Fibroblast of skin of scalp (primary cell): ENCODE measurements at places on chromosomes 3 and 15.

- peak; percentile 68 for DNase-seq
These were observed 80.2 kb downstream of the ARNT2 start for GRCh38 chr15:80484333-80484864.

DNA sequence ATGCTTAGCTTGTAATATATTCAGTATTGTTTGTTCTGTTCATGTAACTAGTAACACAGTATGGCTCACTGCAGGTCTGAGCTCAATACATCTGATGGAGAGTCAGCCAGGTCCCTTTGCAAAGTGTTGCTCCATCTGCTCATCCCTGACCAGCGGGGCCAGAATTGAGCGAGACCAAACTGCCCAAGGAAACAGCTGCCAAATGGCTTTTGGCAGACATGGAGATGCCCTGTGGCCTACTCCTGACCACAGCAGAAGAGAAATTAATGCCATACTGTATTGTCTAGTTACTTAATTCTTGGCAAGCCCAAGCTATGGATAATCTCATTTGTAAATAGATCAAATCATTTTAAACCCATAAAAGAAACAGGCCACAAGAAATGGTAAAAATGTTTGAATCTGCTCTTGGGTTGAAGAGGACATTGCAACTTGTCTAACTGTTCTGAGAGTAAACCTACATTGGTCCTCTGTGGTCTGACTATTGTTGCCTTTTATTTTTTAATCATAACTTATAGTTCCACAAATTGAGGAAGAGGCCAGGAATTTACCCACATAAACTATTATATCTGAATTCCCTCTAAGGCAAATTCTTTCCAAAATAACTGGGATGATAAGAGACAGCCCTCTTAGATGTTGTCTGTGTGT, 209.5 kb downstream of the EBLN2 start:
- DNase-seq: no peak

GRCh38 chr15:72725446-72725845, 39.4 kb downstream of the BBS4 start:
- DNase-seq: no peak

DNA sequence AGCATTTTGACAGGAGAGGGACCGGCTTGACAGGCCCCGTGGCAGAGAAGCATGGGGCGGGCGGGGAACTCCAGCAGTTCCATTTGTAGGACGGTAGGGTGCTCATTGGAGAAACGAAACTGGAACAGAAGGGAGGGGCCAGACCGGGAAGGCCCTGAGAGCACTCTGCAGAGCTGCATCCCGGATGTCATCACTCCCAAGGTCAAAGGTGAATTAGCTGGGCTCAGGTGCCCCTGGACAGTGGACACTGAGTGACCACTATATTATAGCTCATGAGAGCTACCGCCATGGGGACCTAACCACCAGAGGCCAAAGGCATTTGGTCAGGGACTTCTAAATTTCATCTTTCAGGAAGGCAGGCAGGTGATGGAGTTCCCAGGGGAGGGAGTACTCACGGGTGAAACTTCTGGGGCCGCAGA, 7.3 kb downstream of the CSRNP1 start:
- peak; percentile 23 for DNase-seq

GRCh38 chr15:68032672-68033071, 21.4 kb upstream of the PIAS1 start:
- DNase-seq: no peak

DNA sequence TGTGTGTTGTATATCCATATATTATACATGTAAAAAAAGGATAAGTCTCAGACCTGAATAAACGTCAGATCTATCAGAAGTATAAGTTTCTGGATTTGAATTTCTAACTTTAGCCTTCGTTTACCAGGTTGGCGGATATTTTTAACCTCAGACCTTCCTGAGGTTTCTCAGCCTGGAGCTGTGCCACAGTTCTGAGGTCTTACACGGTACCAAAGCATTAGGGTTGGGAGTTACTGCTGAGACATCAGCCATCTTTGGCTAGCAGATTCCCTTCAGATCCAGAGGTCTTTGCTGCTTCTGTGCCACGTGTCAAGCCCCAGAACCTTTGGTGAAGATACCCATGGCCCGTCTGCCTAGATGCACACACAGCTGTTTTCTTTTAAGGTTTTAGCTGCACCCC, 84.7 kb downstream of the PPP2R3A start:
- DNase-seq: no peak

- no peak for DNase-seq
These were observed 339.1 kb downstream of the NTRK3 start for GRCh38 chr15:87917480-87917879.

GRCh38 chr15:39783244-39783820, 691 bp upstream of the FSIP1 start:
- DNase-seq: no peak

GRCh38 chr3:141355242-141355641, 13.1 kb upstream of the ZBTB38 start:
- no peak for DNase-seq

GRCh38 chr3:115634052-115634451, 10.7 kb downstream of the GAP43 start:
- no peak for DNase-seq

DNA sequence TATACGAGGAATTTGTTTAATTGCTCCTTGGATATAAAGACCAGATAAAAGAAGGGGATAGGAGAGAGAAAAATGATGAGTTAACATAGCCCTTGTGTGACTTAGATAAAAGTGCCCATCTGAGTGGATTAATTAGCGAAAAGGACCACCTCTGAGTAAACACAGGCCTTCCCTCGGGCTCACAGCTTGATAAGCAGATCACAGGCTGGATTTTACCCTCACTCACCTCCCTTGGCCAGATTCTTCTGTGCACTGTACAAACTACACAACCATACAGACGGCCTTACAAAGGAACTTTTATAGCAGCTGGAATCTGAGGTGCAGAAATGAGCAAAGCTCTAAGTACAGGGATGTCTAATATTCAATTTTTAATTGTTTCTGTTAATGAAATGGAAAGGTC, 112.4 kb upstream of the STT3B start:
- DNase-seq: no peak

DNA sequence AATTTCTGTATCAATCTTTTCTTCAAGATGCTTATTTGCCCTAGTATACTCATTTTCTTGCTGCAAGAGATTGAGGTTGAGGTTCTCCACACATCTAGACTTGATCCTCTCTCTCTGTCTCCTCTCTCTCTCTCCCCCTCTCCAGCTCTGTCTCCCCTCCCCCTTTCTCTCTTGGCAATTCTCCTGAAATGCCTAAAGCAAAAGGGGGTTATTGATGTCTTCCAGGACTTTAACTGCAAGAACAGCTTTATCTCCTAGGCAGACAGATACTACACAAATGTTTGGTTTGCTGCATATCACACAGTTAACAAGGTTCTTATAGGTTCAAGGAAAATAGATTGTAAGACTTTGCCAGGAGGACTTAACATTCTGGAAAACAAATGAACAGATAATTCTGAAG, 52.1 kb downstream of the TMEM212 start:
- DNase-seq: no peak

GRCh38 chr3:126523745-126524428, at the start of gene CHST13:
CHST13 (plus strand) TSS chr3:126524155; CDS start chr3:126524333, 178 bp downstream.
- DNase-seq: peak; percentile 36

- peak; percentile 89 for DNase-seq
These were observed 99.8 kb upstream of the CPNE4 start for GRCh38 chr3:132134611-132135010.

GRCh38 chr3:126267169-126267975, 87.0 kb upstream of the ALDH1L1 start:
- peak; percentile 91 for DNase-seq

DNA sequence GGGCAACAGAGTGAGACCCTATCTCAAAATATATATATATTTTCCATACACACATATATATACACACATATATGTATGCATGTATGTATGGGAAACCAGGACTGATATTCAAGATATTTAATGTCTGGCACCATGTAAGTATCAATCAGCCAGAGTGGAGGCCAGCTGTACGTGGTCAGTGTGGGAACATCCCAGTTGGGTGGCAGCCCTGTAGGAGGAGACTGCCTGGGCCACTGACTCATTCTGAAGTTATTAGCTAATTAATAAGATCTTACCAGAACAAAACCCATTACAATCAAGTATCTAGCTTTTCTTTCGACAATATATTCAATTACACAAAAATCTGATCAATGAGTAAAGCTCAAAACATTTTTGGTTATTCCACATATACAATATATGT, 85.1 kb upstream of the OCA2 start:
- peak; percentile 15 for DNase-seq

- no peak for DNase-seq
These were observed 6.2 kb upstream of the OCA2 start for GRCh38 chr15:28105224-28105791.

DNA sequence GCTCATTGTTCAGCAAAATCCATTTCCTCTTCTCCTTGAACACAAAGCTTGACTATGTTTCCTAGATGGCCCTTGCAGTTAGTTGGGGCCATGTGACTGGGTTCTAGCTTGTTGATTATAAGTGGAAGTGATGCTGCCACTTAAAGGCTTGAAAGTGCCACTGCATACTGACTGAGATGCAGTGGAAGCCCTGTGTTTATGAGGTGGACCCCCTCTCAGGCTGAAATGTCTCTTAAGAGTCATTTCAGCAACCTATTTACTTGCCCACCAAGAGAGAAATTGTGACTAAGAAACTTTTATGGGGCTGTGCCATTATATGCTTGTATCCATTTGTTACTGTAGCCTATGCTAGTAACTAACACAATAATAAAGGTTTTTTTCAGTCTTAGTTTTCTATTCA, 8.4 kb upstream of the ANP32A start:
- DNase-seq: peak; percentile 31

GRCh38 chr3:190528706-190529105, 14.8 kb downstream of the IL1RAP start:
- no peak for DNase-seq

- DNase-seq: no peak
These were observed 131.2 kb downstream of the RBMS3 start for GRCh38 chr3:29412110-29412509.

DNA sequence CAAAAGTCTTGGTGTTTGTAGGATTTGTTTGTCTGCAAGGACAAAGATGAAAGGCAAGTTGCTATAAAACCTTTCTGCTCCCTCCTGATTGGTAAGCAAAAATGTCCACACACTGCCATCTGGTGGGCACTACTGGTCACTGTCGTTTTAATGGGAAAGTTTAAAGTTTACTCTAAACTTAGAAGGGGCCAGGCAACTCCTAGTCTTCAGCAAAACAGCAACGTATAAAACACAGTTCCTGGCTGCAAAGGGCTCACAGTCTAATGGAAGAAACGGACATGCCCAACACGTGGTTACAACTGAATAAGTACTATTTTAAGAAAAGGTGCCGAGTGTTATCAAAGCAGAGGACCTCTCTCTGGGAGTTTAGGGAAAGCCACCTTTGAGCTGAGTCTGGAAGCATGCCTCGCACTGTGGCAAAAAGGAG, 23.7 kb upstream of the TPRG1 start:
- peak; percentile 55 for DNase-seq

DNA sequence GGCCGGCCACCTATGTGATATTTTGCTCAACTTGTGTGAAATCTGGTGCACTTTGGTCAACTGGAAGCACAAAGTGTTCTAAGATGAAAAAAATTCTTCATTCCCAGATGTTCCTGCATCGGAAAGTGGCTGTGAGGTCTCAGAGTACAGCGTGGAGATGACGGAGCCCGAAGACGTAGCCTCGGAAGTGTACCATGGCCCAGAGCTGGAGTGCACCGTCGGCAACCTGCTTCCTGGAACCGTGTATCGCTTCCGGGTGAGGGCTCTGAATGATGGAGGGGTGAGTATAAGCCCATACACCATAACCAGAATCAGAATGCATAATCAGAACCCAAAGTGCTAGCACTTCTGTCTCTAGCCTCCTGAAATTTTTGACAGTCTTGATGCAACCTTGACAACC, 104.3 kb downstream of the GHSR start:
- DNase-seq: no peak

- DNase-seq: no peak
These were observed 95.6 kb downstream of the ATP10A start for GRCh38 chr15:25767356-25768151.

GRCh38 chr3:8964436-8965370, 1.4 kb upstream of the RAD18 start:
- DNase-seq: peak; percentile 76

- DNase-seq: peak; percentile 32
These were observed at the start of gene IGSF11 for GRCh38 chr3:119034256-119035013. IGSF11 (minus strand) TSS chr3:119034846; CDS start chr3:119034582, 264 bp downstream.

DNA sequence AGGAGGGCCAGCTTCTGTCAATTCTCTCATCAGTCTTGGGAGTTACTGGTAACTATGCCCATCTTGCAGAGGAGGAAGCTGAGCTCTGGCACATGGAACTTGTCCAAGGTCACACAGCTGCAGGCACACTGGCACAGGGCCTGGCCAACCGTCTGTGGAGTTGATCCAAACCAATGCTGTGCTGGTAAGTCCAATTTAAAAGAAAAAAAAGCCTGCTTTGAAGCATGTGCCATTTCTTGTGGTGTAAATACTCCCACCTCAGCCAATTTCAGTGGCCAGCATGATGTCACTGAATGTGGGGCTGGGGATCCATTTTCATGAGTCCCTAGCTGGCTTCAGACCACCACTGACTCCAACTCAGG, 83.4 kb downstream of the CHSY1 start:
- no peak for DNase-seq

DNA sequence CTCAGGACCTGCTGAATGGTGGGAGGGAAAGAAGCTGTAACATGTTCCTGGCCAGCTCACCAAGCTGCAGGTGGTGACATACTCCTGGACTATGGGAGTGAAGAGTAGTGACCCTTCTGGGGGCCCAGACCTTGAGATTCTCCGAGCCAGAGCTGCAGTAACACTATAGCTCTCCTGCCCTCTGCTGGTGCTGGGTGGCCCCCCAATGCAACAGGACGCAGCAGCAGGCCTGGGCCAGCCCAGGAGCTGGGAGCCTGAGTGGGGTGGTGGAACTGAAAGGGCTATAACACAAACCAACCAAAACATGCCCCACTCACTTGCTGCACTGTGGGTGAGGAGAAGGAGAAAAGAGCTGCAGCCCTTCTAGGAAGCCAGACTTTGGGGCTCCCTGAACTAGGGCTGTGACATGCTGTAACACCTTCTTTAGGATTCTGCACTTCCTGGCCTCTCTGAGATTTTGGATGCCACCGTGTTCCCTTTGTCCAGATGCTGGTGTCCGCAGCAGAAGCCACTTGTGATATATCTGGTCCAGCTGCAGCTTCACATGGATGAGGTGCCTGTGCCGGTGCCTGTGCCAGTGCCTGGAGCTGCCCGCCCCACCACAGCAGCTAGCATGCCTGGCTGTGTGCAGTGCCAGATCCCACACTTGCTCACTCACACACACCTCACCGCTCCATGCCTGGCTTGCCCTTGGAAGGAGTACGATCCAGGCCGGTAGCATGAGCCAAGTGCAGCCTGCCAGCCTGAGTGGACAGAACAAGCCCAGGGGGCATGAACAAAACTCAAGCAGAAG, 636.8 kb upstream of the KCNMB2 start:
- DNase-seq: no peak

- DNase-seq: peak; percentile 51
These were observed 5.0 kb downstream of the FAM219B start for GRCh38 chr15:74901612-74902063.

GRCh38 chr3:134822090-134822489, 27.0 kb downstream of the EPHB1 start:
- DNase-seq: no peak

DNA sequence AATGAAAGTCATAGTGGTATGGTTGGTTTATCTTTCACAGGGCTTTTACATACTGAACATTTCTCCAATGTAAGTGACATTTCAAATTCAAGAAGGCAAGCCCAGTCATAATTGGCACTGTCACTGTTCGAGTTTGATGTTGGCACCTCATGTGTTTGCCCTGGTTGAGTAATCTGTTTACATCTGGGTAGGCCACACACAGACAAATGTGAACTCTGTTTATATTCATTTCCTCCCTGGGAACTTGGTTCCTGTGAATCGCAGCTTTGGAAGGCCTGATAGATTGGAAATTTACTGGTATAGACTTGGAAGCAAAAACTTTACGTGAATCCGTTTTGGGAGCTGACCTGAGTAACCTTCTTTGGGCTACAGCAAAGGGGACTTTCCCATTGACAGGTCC, 395.2 kb upstream of the AZI2 start:
- DNase-seq: no peak
